ENCODE measurements at places on chromosomes 3 and 15.

DNA sequence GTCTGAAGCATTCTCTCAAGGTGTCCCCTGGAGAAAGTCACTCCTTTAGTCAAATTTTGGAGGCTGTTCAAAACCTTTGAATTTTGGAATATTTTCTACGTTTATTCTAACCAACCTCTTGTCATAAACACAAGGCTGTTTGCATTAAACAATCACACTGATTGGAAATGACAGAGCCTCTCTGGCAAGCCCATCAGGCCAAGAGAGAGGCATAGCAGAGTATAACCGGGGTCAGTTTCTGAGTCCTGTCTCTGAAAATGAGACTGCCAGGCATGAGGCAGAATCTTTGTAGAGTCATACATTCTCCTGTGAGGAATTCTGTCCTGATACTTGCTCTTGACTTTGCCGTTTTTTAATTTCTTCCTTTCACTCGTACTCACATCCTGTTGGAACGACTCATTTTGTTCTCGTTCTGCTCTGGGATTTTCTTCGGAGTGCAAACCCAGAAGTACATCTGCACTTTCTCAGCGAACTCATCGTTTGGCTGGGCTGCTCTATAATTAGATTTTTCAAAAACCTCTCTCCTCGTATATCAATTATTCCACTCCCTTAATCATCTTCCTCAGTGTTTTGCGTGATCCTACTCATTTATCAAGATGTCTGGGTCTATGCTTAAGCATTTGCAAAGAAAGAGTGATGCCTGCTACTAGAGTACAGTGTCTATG lies 114.2 kb downstream of the AGBL1 start:
- DNase-seq = no peak

- no peak for DNase-seq
Measured at GRCh38 chr15:77035584-77035983, 35.3 kb downstream of the TSPAN3 start.

GRCh38 chr15:35827141-35827540 lies 281.2 kb upstream of the DPH6 start:
- DNase-seq = no peak

DNA sequence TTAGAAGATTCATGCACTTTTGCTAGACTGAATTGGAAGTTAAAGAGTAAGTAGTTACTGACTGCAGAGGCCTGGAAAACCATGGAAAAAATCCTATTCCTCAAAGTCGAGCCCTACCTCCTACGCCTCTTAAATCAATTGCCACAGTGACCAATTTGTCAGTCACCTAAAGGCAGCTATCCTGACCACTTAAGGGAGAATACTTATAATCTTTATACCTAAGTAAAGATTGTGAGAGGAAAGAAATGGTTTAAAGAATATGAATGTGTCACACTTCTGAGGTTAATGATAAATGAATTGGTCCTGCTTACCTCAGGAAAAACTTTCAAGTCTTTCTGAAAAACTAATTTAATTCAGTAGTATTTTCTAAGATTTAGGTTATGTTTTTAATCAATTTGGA lies 42.6 kb downstream of the AGTR1 start:
- DNase-seq = no peak

DNA sequence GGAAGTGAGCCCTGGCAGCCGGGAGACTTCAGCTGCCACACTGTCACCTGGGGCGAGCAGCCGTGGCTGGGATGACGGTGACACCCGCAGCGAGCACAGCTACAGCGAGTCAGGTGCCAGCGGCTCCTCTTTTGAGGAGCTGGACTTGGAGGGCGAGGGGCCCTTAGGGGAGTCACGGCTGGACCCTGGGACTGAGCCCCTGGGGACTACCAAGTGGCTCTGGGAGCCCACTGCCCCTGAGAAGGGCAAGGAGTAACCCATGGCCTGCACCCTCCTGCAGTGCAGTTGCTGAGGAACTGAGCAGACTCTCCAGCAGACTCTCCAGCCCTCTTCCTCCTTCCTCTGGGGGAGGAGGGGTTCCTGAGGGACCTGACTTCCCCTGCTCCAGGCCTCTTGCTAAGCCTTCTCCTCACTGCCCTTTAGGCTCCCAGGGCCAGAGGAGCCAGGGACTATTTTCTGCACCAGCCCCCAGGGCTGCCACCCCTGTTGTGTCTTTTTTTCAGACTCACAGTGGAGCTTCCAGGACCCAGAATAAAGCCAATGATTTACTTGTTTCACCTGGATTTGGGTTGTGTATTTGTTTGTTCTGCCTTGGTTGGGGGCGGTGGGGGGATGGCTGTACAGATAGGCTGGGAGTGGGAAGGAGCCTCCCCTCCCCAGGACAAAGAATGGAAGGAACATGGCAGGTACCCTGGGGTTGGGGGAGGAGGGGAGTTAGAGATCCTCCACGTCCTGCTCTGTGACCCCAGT lies 2.9 kb upstream of the GRM2 start:
- no peak for DNase-seq

GRCh38 chr15:73569361-73569760 lies 63.8 kb downstream of the NPTN start:
- no peak for DNase-seq

- DNase-seq = no peak
Measured at GRCh38 chr3:157589211-157589610, 86.0 kb upstream of the VEPH1 start.

GRCh38 chr3:43638594-43639447 lies 17.0 kb upstream of the ANO10 start:
- no peak for DNase-seq

- no peak for DNase-seq
Measured at GRCh38 chr3:110332629-110333028, 739.0 kb upstream of the NECTIN3 start.

DNA sequence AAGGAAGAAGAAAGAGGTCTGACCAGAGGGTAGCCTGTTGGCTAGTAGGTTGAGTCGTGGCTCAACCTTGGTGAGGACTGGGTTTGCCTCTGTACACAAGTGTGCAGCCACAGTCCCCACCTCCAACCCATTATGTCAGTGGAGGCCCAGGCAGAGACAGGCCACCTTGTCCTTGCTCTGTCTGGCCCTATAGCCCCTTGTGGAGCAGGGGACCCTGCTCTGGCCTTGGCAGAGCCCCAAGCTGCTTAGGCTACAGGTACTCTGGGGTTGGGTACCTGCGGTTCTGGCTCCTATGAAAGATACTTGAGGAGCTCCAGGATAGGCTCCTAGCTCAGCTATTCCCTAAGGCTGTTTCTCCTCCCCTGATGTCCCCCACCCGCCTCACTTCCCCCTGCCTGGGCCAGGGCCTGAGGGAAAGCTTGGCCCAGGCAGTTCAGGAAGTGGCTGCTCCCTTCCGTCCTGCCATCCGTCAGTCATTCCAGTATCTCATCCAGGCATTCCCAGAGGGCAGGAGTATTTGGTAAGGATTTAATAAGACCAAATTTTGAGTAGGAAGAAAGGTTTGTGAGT lies 44.0 kb downstream of the FGD5 start:
- DNase-seq = no peak

- no peak for DNase-seq
Measured at GRCh38 chr15:67248011-67248505, 6.4 kb downstream of the AAGAB start.

- no peak for DNase-seq
Measured at GRCh38 chr3:195213639-195214315, 57.2 kb downstream of the XXYLT1 start.

DNA sequence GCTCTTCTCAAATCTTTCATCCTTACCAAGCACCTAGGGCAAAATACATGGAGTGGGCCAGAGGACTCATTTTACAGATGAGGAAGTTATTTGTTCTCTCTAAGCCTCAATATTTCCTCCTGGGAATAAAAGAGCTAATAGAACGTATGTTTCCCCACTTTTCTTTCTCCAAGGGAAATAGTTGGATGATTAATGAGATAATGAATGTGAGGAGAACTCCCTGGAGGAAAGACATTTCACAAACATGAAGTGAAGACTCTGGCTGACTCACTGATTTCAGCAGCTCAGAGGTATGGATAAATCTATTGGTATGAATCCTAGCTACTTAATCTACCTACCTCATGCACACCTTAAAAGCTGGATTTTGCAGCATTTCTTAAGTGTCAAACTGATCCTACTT lies 98.4 kb downstream of the ECT2 start:
- DNase-seq = no peak

- DNase-seq = no peak
Measured at GRCh38 chr3:16429086-16429485, 84.4 kb downstream of the RFTN1 start.

DNA sequence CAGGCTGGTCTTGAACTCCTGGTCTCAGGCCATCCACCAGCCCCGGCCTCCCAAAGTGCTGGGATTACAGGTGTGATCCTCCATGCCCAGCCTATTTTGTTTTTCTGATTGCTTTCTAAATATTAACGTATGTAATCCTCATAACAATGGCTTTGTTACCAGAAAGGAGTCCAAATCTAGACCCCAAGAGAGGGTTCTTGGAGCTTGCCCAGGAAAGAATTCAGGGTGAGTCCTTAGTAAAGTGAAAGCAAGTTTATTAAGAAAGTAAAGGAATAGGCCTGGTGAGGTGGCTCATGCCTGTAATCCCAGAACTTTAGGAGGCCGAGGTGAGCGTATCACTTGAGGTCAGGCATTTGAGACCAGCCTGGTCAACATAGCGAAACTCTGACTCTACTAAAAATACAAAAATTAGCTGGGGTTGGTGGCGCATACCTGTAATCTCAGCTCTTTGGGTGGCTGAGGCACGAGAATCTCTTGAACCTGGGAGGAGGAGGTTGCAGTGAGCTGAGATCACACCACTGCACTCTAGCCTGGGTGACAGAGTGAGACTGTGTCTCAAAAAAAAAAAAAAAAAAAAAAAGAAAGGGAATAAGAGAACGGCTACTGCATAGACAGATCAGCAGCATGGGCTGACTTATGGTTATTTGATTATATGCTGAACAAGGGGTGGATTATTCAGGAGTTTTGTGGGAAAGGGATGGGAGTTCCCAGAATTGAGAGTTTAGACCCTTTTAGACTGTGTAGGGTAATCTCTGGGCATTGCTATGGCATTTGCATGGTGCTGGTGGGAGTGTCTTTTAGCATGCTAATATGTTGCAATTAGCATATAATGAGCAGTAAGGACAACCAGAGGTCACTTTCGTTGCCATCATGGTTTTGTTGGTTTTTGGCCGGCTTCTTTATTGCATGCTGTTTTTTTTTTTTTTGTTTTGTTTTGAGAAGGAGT lies 36.1 kb downstream of the TYRO3 start:
- no peak for DNase-seq

DNA sequence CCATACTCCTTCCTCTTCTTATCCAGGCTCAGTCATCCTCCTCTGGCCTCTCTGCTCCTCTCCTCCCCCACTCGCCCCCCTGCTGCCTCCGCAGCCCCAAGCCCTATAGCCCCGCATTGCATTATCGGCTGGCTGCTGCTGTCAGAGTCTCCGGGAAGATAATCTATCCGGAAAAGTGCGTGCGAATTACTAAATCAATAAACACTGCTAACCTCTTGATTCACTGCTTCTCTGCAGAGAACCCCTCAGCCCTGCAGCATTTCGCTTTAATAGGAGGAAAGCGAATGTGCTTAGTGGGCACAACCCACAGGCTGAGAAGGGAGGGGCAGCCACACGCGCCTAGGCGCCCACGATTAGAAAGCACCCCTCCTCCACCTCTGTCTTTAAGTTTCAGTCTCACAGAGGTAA lies 167.6 kb downstream of the ABHD5 start:
- no peak for DNase-seq

DNA sequence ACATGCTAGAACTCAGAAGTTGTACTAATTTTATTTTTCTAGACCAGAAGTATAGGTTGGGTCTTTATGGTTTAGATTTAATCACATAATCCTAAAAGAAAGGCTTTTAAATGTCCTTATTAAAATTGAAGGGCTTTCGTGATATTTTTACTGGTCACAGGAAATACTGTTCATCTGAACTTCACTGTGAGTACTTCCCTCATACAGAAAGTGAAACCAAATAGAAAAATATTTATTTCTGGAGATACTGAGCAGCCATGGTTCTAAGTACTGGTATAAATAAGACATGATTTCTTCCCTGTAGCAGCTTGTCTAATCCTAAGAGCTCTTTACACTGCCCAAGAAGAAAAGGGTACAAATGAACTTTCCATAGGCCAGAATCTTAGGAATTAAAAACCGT lies 2.0 kb downstream of the SNRK start:
- DNase-seq = no peak

GRCh38 chr15:92715758-92716157 lies 60.2 kb upstream of the FAM174B start:
- no peak for DNase-seq

DNA sequence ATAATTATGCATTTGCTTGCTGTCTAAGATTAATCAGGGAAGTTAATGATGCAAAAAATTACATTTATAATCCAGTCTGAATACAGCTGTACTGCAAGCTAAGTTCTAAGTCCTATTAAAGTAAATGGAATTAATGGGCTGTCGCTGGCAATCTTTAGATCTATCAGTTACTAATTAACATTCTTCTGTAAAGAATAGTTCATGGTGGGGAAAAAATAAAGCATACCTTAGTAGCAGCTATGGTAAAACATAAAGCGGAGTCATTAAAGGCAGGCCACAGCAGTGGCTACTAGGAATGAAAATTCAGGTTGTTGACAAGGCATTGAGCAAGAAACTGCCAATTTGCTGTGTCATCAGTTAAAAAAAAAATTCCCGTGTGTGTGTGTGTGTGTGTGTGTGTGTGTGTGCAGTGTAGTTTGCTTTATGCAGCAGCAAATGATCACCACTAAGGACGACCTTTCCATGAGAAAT lies 129.8 kb downstream of the ZNF385D start:
- no peak for DNase-seq

DNA sequence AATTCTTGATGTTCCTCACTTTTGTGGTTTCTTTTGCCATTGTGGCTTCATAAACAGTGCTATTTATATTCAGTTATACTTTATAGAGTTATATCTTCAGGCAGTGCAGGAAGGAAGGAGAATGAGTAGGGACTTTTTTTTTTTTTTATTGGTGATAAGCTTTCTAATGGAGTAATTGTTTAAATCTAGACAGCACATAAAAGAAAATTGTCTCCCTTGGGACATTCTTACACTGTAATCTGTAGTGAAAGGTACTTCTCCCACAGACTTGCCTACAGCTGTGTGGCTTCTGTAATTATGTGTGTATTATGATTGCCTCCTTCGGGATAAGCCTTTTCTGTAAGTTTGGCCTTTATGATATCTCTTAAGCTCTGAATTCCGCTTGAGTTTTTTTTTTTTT lies 41.6 kb downstream of the WDR76 start:
- DNase-seq = no peak

GRCh38 chr3:190699776-190700175 lies 162.7 kb downstream of the GMNC start:
- no peak for DNase-seq

GRCh38 chr3:11810276-11810675 lies 36.4 kb downstream of the TAMM41 start:
- DNase-seq = no peak

GRCh38 chr3:173538410-173538809 lies 140.9 kb downstream of the NLGN1 start:
- DNase-seq = no peak

All from stimulated activated CD4-positive, alpha-beta T cell treated with anti-CD3 and anti-CD28 coated beads, TNF-alpha, amount 100 ng/mL, for 1 hour (primary cell).